ENCODE measurements at places on chromosomes 2 and 18. TPM values are rescaled to one million over a fixed set of nuclear protein-coding genes. Genes with fewer than 3 reads are reported as not detected.

The ASB18 gene
- not detected for polyA plus RNA-seq

The TUBA4B gene
- polyA plus RNA-seq = not detected

The ELOA2 gene
- polyA plus RNA-seq = not detected

The CDK15 gene
- not detected for polyA plus RNA-seq

The TMEM247 gene
- polyA plus RNA-seq = not detected

The ANKRD62 gene
- not detected for polyA plus RNA-seq

The COL4A4 gene
- 0.10 TPM for polyA plus RNA-seq

The DIS3L2 gene
- polyA plus RNA-seq = 22.6 TPM

The CCBE1 gene
- not detected for polyA plus RNA-seq

The CCDC178 gene
- polyA plus RNA-seq = not detected

The MAB21L4 gene
- not detected for polyA plus RNA-seq

The NIFK gene
- 64.2 TPM for polyA plus RNA-seq

- H3K36me3 ChIP-seq = peaks cover 20% of the 10 kb centered on the region
- DNase-seq = no peak
- no peaks in the 10 kb centered on the region for H3K27me3 ChIP-seq
- no peak overlapping the region for H3K27ac ChIP-seq
- H3K4me3 ChIP-seq = no peak overlapping the region
Measured at GRCh38 chr18:76953156-76953555, 130.8 kb downstream of the ZNF236 start.

GRCh38 chr2:187224989-187225388 is 223.1 kb downstream of the CALCRL start:
- DNase-seq = no peak
- H3K4me3 ChIP-seq = no peak overlapping the region
- H3K27ac ChIP-seq = no peak overlapping the region

GRCh38 chr2:206855585-206856433 is 83.5 kb upstream of the CPO start:
- H3K27me3 ChIP-seq = no peaks in the 10 kb centered on the region
- no peak overlapping the region for H3K27ac ChIP-seq
- no peak overlapping the region for H3K4me3 ChIP-seq
- no peak for DNase-seq
- H3K36me3 ChIP-seq = no peaks in the 10 kb centered on the region
- peaks cover 15% of the 10 kb centered on the region for H3K4me1 ChIP-seq

DNA sequence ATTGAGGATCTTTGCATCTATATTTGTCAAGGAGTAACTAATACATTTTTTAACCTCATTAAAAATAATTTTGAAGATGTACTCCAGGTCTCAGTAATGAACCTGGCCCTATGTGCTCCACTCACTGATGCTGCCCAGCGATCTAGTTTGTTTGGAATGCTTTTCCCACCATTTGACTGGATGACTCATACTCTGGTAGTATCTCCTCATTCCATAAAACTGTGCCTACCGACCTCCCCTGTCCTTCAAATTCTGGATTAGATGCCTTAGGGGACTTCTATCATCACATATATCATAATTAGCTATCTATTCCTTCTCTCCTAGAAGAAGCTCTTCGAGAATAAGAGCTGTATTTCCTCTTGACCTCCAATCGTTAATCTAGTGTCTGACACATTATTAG is 83.8 kb downstream of the FAM117B start:
- H3K4me3 ChIP-seq = no peak overlapping the region
- H3K4me1 ChIP-seq = peaks cover 14% of the 10 kb centered on the region
- no peaks in the 10 kb centered on the region for H3K36me3 ChIP-seq
- H3K27me3 ChIP-seq = no peaks in the 10 kb centered on the region
- no peak overlapping the region for H3K27ac ChIP-seq

- no peak overlapping the region for H3K27ac ChIP-seq
- no peaks in the 10 kb centered on the region for H3K36me3 ChIP-seq
- DNase-seq = no peak
- peaks cover 12% of the 10 kb centered on the region for H3K27me3 ChIP-seq
Measured at GRCh38 chr18:50042611-50043010, 152.3 kb downstream of the MYO5B start.

DNA sequence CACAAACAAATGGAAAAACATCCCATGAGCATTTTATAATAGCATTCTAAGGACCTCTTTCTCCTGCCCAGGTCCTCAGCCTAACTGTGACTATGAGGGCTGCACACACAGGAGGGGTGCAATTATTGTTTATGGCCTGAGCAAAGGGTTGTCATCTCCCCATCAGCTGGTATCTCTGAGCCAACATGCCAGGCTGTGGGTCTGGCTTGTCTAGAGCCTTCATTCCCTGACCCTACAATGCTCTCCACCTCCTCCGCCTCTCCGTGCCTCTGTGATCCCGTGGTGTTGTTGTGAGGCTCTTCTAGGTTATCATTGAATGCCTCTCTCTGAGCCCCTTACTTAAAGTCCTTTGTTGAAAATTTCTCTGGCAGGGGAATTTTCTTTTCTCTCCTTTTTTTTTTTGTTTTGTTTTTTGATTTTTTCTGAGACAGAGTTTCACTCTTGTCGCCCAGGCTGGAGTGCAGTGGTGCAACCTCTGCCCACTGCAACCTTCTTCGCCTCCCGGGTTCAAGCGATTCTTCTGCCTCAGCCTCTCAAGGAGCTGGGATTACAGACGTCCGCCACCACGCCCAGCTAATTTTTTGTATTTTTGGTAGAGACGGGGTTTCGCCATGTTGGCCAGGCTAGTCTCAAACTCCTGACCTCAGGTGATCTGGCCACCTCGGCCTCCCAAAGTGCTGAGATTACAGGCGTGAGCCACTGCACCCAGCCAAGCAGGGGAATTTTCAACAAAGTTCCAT is 126.4 kb downstream of the SMAD7 start:
- no peak overlapping the region for H3K4me3 ChIP-seq
- H3K27me3 ChIP-seq = no peaks in the 10 kb centered on the region
- H3K27ac ChIP-seq = no peak overlapping the region

- no peaks in the 10 kb centered on the region for H3K4me1 ChIP-seq
- no peak overlapping the region for H3K27ac ChIP-seq
- no peak for DNase-seq
- no peak overlapping the region for H3K4me3 ChIP-seq
- H3K36me3 ChIP-seq = no peaks in the 10 kb centered on the region
Measured at GRCh38 chr2:25885933-25886332, 7.6 kb upstream of the ASXL2 start.

- H3K4me1 ChIP-seq = no peaks in the 10 kb centered on the region
- H3K27ac ChIP-seq = no peak overlapping the region
- no peak for DNase-seq
- no peaks in the 10 kb centered on the region for H3K36me3 ChIP-seq
- no peaks in the 10 kb centered on the region for H3K27me3 ChIP-seq
- no peak overlapping the region for H3K4me3 ChIP-seq
Measured at GRCh38 chr2:107984707-107985106, 1.6 kb upstream of the SLC5A7 start.

- H3K27me3 ChIP-seq = no peaks in the 10 kb centered on the region
- H3K36me3 ChIP-seq = no peaks in the 10 kb centered on the region
- H3K4me3 ChIP-seq = no peak overlapping the region
- no peak for DNase-seq
- no peak overlapping the region for H3K27ac ChIP-seq
Measured at GRCh38 chr2:226514895-226515294, 284.7 kb downstream of the IRS1 start.

GRCh38 chr2:17429130-17429529 is 89.1 kb downstream of the RAD51AP2 start:
- no peak overlapping the region for H3K27ac ChIP-seq
- no peaks in the 10 kb centered on the region for H3K4me1 ChIP-seq
- H3K4me3 ChIP-seq = no peak overlapping the region
- DNase-seq = no peak
- no peaks in the 10 kb centered on the region for H3K27me3 ChIP-seq

GRCh38 chr2:226740039-226740648 is 59.5 kb downstream of the IRS1 start:
- H3K27ac ChIP-seq = no peak overlapping the region
- no peak for DNase-seq
- no peaks in the 10 kb centered on the region for H3K36me3 ChIP-seq
- no peaks in the 10 kb centered on the region for H3K4me1 ChIP-seq
- H3K27me3 ChIP-seq = no peaks in the 10 kb centered on the region

DNA sequence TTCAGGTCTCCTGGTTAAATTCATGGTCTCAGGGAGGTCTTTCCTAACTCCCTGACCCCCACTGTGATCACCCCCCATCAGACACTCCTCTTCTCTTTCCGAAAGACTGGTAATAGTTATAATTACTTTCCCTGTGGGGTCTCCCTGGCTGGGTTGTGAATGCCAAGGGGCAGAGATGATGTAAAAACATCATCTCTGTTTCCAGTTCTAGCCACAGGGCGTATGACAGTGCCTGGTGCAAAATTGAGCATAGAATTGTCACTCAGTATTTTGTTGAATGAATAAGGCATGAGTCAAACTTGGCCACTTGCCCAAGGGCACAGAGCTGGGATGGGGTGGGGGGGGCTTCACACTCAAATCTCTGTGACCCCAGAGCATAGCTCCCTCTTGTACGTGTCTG is 65.2 kb downstream of the LTBP1 start:
- H3K36me3 ChIP-seq = no peaks in the 10 kb centered on the region
- no peak overlapping the region for H3K27ac ChIP-seq
- no peaks in the 10 kb centered on the region for H3K4me1 ChIP-seq
- no peak overlapping the region for H3K4me3 ChIP-seq

GRCh38 chr18:9092665-9093064 is 9.8 kb upstream of the NDUFV2 start:
- H3K4me1 ChIP-seq = peaks cover 72% of the 10 kb centered on the region
- H3K27me3 ChIP-seq = no peaks in the 10 kb centered on the region
- H3K27ac ChIP-seq = peak overlapping the region; percentile 55
- H3K36me3 ChIP-seq = no peaks in the 10 kb centered on the region

DNA sequence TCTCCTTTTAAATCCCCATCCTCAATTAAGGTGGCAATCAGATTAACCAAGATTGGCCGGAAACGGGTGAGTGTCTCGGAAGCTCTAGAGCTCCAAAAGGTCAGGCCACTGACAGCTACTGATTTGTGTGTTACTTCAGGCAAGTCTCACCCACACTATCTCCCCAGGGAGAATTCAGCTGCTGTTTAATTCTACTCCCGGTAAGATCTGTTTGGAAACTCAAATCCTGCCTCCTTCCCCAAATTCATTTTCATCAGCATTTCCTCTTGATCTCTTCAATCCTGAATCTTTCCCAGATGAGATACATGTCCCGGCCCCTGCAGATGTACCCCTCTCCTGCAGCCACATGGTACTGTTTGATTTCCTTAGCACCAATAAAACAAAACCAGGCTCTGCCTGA is 34.9 kb downstream of the EFR3B start:
- H3K4me1 ChIP-seq = no peaks in the 10 kb centered on the region
- no peak for DNase-seq
- H3K27me3 ChIP-seq = peaks cover 13% of the 10 kb centered on the region
- no peak overlapping the region for H3K27ac ChIP-seq
- H3K4me3 ChIP-seq = no peak overlapping the region

GRCh38 chr18:41170346-41170745 is 784.7 kb upstream of the PIK3C3 start:
- H3K4me1 ChIP-seq = no peaks in the 10 kb centered on the region
- no peak overlapping the region for H3K27ac ChIP-seq
- DNase-seq = no peak
- H3K36me3 ChIP-seq = no peaks in the 10 kb centered on the region
- no peaks in the 10 kb centered on the region for H3K27me3 ChIP-seq

DNA sequence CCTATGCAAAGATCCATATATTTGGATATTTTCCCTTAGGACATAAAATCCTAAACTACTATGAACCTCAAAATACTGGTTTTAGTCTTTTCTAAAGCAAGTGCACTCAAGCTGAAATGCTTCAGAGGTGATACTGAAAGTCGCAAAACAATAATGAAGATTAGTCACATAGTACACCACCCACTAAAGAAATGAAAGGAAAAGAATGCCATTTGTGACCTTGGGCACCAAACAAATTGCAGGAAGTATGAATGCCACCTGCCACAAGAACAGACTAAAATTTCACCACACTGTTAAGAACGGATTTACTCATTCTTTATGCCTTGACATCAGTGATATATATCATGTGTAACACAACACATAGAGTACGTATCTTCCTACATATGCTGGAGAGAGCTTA is 161.5 kb downstream of the ZNF521 start:
- H3K4me1 ChIP-seq = no peaks in the 10 kb centered on the region
- DNase-seq = no peak

DNA sequence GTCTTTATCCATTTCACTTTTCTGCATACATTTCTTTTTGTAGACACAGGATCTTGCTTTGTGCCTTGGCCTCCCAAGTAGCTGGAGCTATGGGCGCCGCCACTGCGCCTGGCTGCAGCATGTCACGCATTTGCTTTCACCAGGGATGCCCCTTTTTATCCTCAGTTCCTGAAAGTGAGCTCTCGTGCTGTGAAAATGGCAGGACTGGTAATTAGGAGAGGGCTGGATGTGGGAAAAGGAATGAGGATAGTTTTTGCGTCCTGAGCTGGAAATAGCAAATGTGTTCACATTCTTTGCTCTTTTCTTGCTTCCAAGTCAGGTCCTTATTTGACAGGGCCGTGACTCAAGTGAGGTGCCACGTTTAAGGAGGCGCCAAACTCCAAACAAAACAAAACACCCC is 104.6 kb downstream of the LDLRAD4 start:
- H3K4me3 ChIP-seq = no peak overlapping the region
- no peak overlapping the region for H3K27ac ChIP-seq
- no peaks in the 10 kb centered on the region for H3K36me3 ChIP-seq
- no peaks in the 10 kb centered on the region for H3K27me3 ChIP-seq

DNA sequence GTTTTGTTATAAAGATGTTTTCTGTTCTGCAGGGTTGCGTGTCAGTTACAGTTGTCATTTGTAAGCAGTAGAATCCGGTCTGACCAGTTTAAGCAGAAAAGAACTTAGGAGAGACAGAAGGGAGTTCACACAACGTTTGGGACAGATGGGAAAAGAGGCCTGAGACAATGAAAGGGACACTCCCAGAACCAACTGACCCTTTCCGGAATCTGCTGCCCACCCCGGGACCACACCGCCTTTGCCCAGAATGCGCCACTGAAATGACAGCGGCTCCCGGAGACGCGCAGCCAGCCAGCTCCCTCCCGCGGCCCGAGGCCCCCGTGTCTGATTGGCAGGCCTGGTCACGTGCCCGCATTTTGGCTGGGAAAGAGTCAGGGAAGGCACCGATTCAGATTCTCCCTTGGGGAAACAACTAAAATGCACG is 244.6 kb downstream of the BCL2 start:
- H3K27ac ChIP-seq = no peak overlapping the region
- DNase-seq = peak; percentile 47
- no peaks in the 10 kb centered on the region for H3K4me1 ChIP-seq
- no peaks in the 10 kb centered on the region for H3K36me3 ChIP-seq

- no peaks in the 10 kb centered on the region for H3K36me3 ChIP-seq
- DNase-seq = no peak
- H3K4me1 ChIP-seq = no peaks in the 10 kb centered on the region
- no peak overlapping the region for H3K27ac ChIP-seq
- no peak overlapping the region for H3K4me3 ChIP-seq
- peaks cover 5% of the 10 kb centered on the region for H3K27me3 ChIP-seq
Measured at GRCh38 chr2:240277807-240278522, 137.5 kb upstream of the OTOS start.

GRCh38 chr2:181357979-181358378 is 99.2 kb upstream of the ITGA4 start:
- DNase-seq = no peak
- no peaks in the 10 kb centered on the region for H3K4me1 ChIP-seq
- H3K27ac ChIP-seq = no peak overlapping the region
- H3K36me3 ChIP-seq = no peaks in the 10 kb centered on the region

- no peak overlapping the region for H3K27ac ChIP-seq
- H3K4me1 ChIP-seq = no peaks in the 10 kb centered on the region
- H3K27me3 ChIP-seq = no peaks in the 10 kb centered on the region
Measured at GRCh38 chr18:8242151-8242696, 367.0 kb upstream of the RAB12 start.
